ENCODE measurements at places on chromosomes 6 and 20.

DNA sequence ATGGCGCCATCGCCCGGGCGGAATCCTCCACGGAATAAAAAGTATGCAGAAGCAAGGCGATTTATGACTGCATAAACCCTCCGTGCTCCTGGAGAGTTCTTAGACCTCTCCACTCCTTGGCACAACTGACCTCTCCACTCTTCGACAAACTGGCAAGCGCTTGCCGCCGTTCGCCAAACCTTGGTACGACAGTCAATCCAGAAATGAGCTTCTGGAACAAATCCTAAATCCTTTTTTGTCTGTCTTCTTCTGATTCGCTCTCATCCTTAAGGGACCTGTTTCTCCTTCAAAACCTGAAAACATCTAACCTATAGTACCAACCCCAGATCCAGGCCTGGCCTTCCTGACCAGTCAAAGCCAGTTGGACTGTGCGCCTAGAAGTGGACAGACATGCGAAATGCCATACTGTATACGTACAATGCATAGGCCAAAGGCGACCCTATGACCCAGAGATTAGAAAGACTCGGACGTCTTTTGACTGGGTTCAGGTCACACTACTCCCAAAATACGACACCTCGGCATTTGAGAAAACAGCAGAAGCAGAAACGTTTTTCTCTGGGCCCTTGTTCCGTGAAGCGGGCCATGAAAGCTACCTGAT is 59.4 kb downstream of the TRIM27 start:
- no peak for DNase-seq

DNA sequence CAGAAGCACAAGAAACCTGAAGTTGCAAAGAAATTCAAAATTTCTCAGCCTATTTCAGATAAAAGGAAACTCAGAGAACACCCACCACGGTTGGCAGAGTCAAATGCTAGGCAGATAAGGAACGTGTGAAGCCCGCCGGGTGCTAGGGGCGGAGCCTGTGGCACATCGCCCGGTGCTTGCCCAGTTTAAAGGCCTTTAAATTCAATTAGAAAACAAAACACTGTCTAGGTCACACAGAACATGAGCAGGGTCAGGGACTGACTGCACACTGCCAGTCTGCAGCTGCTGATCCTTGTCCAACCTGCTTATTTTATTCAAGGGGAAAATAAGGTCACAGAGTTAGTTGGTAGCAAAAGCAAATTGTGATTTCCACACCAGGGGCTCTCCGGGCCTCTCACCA is 75.8 kb downstream of the PSMG4 start:
- DNase-seq: no peak

DNA sequence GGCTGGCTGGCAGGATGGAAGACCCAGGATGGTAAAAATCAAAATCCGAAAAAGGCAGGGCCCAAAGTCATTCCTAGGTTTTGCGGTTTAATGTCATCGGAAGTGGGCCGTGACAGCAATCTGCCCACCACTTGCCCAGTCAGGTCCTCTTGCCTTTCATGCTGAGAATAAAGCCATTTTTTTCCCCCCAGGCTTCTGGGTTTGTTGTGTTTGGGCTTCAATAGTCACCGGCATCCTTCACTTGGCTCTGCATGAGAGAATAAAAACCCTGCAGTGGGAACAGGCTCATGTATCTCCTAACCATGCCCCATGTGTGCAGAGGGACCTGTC is 56.1 kb downstream of the MEP1A start:
- DNase-seq: no peak

DNA sequence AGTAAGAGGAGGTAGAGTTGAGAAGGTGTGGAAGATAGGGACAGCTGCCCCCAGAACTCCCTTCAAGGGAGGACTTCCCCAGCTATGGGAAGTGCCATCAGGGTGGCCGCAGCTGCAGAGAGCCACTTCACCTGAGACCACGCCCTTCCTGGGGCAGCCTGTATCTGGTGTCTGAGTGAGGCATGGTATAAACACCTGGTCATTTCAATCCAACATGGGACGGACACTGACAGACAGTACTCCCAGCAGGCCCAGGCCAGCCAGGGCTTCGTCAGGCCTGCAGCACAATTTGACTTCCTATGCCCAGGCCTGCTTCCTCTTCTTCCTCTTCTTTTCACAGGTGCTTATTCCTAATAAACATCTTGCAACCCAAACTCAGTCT is 4.5 kb downstream of the SOX12 start:
- DNase-seq: no peak

DNA sequence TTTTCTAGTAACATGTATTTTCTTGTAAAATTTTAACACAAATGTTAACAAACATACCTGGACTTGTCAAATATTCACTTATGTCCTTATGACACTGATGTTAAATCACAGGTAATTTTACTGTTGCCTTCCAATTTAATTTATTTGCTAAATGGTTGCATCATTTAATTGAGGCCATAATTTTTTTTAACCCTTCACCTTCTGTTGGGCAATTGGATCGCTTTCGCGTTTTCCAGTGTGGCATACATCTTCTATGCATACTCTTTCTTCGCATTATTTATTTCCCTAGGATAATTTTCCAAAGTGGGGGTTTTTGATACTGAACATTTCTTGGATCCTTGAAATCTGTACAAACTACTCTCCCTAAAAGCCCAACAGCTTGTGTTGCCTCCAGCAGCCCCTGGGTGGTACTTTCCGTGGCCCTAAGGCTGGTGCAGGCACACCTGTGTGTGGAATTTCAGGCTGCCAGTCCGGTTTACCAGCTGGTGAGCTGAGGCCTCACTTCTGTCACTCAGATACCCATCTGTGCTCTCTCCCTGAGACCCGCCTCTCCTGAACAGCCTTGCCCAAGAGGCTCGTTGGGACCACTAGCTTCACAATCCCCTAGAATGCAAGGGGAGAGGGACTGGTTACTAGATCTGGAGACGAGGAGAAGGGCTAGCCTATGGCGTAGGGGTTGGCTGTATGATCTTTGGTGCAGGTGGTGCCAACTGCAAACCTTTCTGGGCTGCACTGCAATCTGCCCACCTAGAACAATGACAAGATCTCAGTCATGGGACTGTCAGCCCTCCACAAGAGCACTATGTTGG is 11.2 kb upstream of the C20orf144 start:
- DNase-seq: peak; percentile 46

DNA sequence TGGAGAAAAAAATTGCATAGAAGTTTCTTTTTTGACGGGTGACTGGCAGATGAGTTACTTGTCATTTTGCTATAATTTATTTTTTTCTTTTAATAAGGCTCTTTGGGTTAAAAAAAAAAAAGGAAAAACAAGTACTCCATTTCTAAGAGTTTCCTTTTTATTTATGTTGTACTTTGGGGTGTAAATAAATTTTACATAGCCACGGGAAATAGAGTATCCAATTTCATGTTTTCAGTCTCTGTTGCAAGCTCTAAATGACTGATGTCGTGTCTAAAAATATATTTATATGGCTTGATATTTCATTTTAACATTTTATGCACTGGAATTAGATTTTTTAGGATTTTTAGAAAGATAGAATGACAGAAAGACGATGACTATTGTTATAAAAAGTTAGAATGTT is 3.4 kb downstream of the EYA4 start:
- no peak for DNase-seq

DNA sequence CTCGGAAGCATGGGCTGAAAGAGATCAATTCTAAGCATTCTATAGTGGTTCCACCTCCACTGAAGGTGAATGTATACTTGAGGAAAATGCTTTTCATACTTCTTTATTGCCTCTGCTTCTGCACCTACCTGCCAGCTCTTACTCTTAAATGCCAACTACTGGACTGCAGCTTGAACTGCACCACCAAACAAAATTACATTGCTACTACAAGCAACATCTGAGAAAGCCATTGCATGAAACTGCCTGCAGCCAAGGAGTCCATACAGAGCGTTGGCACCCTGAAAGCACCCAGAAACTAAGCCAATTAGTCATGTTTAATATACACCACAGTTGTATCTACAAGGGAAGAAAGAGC is 440.9 kb downstream of the BTBD3 start:
- DNase-seq: no peak

DNA sequence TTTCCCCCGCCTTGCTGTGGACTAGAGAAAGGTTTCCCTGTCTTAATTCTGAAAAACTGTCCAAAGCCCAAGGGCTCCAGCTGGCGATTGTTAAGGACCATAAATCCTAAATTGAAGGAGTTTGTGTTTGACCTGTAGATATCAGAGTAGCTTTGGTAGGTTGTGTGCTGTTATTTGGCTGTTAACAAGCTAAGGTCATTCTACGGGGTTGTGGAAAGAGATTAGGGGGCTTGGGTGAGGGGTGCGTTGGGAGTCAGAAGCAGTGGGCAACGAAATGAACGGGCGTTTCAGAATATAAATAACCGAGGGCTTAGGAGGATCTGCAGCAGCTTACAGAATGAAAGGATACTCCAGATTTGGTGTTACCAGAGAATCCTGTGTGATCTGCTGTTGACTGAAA is 32.6 kb upstream of the BTN3A2 start:
- no peak for DNase-seq

DNA sequence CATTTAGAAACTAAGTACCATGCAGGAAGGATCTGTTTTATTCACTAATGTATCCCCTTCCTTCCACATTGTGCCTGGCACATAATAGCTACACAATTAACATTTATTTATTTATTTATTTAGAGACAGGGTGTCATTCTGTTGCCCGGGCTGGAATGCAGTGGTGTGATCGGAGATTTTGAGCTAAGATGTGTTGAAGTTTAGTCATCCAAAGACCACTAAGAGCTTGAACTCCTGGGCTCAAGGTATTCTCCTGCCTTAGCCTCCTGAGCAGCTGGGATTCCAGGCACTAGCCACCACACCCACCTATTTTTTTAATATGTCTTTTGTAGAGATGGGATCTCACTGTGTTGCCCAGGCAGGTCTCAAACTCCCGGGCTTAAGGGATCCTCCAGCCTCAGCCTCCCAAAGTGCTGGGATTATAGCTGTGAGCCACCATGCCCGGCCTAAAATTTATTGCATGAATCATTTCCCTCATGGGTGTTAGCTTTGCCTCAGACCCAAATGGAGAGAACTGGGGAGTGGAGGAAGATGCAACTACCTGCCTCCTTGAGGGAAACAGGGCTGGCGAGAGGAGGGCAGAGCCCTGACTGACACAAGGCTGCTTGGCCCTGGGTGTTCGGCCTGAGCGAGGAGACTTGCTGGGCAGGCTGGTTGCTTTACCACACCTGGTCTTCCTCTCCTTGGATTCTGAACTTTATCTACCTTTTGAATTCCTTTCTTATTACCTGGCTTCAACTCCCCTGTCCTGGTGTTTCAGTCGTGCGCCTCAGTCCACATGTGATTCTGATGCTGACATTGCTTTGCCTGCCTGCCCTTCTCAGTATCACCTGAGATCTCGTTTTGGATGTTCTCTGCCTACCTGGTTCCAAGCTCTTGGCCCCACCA is 1.7 kb upstream of the DYNLT1 start:
- no peak for DNase-seq

DNA sequence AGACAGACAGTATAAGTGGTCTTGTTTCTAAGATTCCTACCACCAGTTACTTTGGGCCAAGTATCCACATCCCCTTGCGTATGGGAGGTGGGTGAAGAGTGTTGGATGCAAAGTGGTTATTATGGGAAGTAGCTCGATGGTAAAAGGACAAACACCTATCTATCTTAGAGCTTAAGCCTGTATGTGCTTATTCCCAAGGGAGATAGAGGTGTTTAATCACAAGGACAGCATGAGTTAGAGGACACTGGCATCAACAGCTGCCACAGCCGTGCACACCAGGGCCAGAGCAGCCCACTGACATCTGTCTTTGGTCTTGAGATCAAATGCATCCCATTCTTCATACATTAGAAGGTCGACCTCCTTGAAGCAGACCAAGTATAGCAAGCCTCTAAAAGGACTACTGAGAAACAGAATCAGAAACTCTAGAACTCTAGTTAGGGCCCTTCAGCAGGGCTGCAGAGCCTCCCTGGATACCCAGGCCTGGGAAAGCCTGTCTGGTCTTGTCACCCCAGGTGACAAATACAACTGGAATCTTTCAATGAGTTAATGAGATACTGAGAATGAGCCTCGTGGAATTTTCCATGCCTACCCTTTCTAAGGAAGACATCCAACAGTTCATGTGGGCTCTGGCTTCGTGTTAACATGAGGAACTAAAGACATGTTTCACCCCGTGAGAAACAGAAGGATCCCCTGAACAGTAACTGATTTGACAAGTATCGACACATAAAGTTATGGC is 28.7 kb downstream of the TXNDC5 start:
- no peak for DNase-seq

DNA sequence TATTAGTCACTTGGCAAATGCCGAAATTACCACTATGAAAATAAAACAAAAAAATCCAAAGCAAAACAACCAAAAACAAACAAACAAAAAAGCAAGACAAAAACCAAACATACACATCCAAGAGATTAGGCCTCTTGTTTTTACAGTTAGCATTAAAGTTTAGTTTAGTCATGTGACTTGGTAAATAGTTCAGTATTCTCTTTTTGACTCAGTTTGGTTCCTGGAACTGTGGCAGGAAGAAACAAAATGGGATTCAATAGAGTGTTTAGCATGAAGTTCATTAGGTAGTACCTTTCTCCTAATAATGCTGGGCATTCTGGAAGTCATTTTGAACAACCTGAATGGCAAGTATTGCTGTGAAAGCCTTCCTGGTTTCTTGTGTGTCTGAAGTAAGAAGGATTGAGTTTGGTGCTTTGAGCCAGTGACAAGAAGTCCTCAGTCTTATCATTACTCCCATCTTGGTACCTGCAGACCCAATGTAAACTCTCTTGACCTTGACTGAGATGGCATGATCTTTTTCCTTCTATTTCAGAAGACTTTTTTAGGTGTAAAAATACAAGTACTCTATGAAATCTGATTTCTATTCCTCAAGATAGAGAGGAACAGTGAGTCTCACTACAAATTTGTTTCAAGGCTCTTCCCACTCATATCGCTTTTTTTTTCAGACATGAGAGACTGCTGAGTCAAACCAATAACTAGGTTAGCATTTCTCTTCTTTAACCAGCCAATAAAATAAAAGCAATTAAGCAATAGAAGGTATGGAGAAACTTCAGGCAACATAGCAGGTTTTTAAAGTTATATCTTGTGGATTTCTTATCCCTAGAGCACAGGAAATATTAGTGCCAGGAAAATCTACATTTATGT is 223.6 kb upstream of the PREP start:
- no peak for DNase-seq

- no peak for DNase-seq
These were observed 54.6 kb downstream of the PCSK2 start for GRCh38 chr20:17281478-17281877.

DNA sequence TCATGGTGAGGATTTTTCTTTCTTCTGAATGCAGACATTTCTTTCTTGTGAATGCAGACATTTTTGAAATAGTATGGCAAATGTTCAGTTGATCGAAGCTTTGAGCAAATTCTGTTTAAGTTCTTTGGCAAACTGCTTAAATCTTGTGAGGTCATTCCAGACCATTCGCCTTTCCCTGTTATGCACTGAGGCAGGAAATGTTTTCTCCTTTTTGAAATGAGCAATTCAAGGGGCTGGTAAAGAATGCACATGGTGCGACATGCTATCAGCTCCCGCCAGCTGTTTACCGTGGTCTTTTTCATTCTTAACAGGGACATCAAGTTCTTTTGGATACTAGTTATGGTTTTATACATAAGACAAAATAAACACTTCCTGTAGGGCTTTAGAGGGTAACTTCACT is 112.0 kb upstream of the CCN2 start:
- DNase-seq: no peak

- no peak for DNase-seq
These were observed 340.6 kb upstream of the SASH1 start for GRCh38 chr6:148001844-148002642.
